ENCODE measurements at places on chromosomes 12 and 14.

- no peak for DNase-seq
- peaks cover 25% of the 10 kb centered on the region for H3K36me3 ChIP-seq
- H3K27ac ChIP-seq = peak overlapping the region; percentile 87
- H3K4me3 ChIP-seq = peak overlapping the region; percentile 93
These were observed 795 bp downstream of the LMBR1L start for GRCh38 chr12:49109641-49110463.

DNA sequence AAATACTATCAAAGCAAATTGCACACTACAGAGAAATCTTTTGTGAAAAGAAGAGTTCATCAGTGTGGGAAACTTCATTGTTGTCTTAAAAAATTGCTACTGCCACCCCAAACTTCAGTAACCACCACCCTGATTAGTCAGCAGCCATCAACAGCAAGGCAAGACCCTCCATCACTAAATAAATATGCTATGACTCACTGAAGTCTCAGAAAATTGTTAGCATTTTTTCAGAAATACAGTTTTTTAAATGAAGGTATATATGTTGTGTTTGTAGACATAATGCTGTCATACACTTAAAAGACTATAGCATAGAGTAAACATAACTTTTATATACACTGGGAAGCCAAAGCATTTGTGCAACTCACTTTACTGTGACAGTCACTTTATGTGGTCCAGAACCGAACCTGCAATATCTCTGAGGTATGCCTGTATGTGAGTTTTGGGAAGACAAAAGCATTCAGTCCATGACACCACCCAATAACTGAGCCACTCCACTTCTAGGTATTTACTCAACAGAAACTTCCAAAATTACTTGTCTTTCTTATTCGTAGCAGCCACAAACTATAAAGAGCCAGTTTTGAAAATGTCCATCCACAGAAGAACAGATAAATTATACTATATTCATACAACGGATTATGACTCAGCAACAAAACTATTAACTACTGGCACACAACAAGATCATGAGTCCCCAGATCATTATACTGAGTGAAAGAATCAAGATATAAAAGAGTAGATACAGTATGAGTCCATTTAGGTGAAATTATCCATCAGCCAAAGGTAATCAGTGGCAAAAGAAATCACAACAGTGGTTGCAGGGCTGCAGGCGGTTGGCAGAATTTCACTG lies 649.6 kb downstream of the BCL11B start:
- no peak overlapping the region for H3K27ac ChIP-seq
- no peak overlapping the region for H3K4me3 ChIP-seq
- H3K36me3 ChIP-seq = no peaks in the 10 kb centered on the region
- no peaks in the 10 kb centered on the region for H3K4me1 ChIP-seq
- no peaks in the 10 kb centered on the region for H3K27me3 ChIP-seq
- DNase-seq = no peak

DNA sequence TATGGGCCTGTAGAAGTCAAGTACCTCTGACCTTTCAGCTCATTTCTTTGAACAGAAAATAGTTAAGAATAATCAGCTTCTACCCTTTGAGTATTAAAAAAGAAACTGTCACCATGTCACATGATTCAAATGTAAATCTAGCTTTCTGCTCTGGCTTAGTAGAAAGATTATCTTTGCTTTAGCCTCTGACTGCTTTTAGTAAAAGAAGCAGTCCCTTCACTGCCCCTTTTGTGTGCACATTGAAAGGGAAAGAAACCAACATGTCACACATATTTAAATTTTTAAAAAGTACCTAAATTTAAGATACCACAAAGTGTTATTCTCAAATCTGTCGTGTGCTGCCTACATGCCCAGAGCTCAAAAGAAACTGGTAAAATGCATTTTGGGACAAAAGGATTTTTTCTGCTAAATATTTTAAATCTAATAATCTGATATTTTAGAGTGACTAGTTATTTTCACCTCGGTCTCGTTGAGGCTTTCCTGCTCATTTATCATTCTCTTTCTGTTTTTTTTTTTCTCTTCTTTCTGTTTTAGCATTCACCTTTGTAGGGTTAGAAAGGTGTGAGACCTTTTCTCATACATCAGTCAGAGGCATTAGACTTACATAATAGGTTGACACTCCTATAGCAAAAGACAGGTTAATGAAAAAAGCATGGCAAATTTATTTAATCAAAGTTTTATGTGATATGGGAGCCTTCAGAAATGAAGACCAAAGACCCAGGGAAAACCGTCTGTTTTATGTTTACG lies 41.3 kb downstream of the SLC16A7 start:
- peaks cover 9% of the 10 kb centered on the region for H3K4me1 ChIP-seq
- no peak overlapping the region for H3K4me3 ChIP-seq
- H3K36me3 ChIP-seq = no peaks in the 10 kb centered on the region
- no peak for DNase-seq

DNA sequence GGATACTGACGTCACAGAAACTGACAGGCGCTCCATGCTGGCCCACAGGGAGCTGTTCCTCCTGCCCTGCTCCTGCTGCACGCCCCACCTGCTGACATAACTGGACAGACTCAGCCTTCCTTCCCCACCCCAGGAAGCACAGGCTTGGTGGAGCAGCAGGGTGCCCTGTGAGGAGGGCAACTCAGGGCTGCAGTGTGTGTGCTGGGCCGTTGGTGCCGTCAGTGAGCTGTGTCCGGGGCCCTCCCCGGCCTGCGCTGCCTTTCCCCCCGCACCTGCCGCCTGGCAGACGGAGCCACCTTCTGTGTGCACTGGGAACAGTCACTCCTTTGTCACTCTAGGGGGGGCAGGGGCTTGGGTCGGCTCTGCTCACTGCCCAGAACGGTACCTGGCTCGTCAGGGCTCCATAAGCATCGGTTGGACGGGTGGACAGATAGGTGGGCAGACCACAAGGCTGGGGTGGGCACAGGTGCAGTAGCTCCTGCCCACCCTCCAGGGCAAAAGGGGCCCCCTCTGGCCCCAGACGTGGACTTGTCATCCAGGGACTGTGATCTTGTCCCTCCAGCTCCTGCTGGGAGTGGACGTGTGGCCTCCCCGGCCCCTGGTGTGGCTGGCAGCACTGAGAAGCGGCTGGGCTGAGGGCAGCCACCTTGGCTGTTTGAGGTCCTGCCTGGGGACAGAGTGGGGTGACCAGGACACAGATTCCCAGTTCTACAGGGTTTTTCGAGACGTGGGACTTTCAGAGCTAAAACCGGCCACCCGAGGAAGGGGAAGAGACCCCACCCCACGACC lies 32.8 kb downstream of the FBRSL1 start:
- H3K36me3 ChIP-seq = peaks cover 11% of the 10 kb centered on the region
- no peak for DNase-seq
- no peak overlapping the region for H3K27ac ChIP-seq
- H3K4me3 ChIP-seq = no peak overlapping the region

DNA sequence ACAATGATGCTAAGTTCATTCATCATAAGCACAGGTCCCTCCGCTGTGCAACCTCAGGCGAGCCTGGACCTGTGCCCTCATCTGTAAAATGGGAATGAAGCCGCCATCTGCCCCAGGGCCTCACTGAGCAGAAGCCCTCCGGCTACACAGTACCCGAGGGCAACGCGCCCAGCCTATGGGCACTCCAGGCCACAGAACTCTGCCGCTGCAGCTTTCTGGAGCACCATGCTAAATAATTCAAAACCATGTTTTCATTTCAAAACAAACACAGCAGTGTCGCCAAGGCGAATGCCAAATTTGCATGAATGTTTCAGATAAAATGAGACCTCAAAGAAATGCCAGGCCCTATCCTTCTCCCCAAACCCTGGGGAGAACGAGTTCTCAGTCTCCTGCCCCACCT lies 4.0 kb downstream of the NCOR2 start:
- DNase-seq = no peak
- H3K27ac ChIP-seq = no peak overlapping the region
- H3K36me3 ChIP-seq = no peaks in the 10 kb centered on the region
- no peaks in the 10 kb centered on the region for H3K27me3 ChIP-seq

DNA sequence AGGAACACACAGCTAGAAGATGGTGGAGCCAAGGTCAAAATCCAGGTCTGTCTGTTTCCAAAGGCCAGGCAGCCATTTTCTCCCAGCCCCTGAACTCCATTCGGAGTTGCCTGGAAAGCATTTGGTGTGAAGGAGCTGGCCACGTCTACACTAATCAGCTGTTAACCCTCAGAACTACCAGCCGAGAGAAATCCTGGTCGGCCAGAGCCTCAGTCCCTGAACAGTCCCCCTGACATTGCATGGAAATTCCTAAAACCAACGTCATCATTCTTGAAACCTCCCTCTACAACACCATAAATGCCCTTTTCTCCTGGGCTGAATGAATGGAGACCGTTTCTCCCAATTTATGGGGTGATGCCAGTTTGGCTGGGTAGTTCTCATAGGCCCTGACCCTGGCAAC lies 245.6 kb downstream of the SLC41A2 start:
- DNase-seq = peak; percentile 9
- no peak overlapping the region for H3K4me3 ChIP-seq
- H3K27ac ChIP-seq = no peak overlapping the region

DNA sequence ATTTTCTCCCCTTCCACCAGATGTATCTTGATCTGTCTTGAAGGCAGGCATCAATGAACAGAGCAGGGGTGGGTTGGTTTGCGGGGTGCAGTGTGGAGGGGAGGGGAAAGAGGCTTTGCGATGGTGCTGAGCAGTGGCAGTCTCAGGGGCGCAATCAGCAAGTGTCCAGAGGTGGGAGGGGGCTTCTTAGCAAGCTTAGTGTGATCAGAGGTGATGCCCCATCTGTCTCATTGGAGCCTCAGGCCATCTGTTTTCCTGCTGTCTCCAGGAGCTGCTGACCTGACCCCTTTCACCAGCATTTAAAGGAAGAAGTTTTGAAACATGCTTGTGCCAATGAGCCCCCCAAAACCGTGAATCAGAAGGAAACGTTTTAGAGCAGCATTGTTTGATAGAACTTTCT lies 187.7 kb upstream of the LHX5 start:
- no peak overlapping the region for H3K4me3 ChIP-seq
- no peaks in the 10 kb centered on the region for H3K4me1 ChIP-seq
- H3K36me3 ChIP-seq = no peaks in the 10 kb centered on the region
- H3K27ac ChIP-seq = no peak overlapping the region
- no peak for DNase-seq
- H3K27me3 ChIP-seq = no peaks in the 10 kb centered on the region

DNA sequence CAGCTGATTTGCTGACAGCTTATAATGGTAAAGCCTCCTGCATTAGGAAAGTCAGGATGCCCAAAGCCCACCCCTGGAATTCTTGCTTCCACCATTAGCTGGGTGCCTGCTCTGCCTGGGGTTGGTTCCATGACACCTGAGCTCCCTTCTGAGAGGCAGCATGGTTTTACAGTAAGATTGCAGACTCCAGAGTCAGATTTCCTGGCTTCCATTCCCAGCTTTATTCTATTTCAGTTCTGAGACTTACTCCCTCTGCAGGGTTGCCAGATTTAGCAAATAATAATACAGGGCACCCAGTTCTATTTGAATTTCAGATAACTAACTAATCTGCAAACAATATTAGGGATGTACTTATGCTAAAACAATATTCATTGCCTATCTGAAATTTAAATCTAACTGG lies 12.2 kb downstream of the STAB2 start:
- DNase-seq = no peak
- no peak overlapping the region for H3K27ac ChIP-seq
- H3K4me1 ChIP-seq = no peaks in the 10 kb centered on the region

GRCh38 chr12:28162697-28163096 lies 27.6 kb upstream of the CCDC91 start:
- no peak overlapping the region for H3K4me3 ChIP-seq
- H3K36me3 ChIP-seq = no peaks in the 10 kb centered on the region
- H3K27me3 ChIP-seq = no peaks in the 10 kb centered on the region
- no peak overlapping the region for H3K27ac ChIP-seq
- no peak for DNase-seq

GRCh38 chr12:46400406-46400805 lies 27.8 kb upstream of the SLC38A2 start:
- DNase-seq = no peak
- H3K4me1 ChIP-seq = peaks cover 9% of the 10 kb centered on the region
- H3K36me3 ChIP-seq = no peaks in the 10 kb centered on the region
- H3K27ac ChIP-seq = no peak overlapping the region
- no peaks in the 10 kb centered on the region for H3K27me3 ChIP-seq

DNA sequence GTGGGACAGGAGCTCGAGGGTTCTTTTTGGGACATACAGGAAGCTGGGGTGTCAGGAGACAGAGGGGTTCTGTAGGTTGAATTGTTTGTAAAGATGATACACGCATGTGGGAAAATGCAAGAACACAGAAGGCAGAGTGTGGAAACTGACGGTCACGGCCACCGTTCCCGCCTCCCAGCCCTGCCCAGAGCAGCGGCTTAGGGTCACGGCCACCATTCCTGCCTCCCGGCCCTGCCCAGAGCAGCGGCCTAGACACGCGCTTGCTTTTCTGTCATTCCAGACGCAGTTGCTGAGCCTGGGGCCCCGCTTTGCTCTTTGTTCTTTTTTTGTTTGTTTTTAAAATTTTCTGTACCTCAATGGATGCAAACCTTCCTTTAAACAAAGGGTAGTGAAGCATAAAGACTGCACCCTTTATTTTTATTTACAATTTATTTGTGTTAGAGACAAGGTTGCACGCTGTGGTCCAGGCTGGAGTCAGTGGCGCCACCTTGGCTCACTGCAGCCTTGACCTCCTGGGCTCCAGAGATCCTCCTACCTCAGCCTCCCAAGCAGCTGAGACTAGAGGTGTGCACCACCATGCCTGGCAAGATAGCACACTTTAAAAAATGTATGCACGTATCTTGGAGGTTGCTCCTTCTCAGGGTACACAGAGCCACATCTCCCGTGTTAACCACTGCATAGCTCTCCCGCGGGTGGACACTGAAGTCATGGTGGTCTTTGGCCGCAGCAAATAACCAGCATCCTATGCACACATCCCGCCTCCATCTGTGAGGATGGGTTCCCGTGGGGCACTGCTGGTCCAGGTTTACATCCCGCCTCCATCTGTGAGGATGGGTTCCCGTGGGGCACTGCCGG lies 142.3 kb downstream of the ADGRD1 start:
- no peaks in the 10 kb centered on the region for H3K4me1 ChIP-seq
- H3K27me3 ChIP-seq = no peaks in the 10 kb centered on the region
- DNase-seq = no peak
- H3K36me3 ChIP-seq = no peaks in the 10 kb centered on the region
- H3K27ac ChIP-seq = no peak overlapping the region
- H3K4me3 ChIP-seq = no peak overlapping the region

- no peaks in the 10 kb centered on the region for H3K27me3 ChIP-seq
- DNase-seq = no peak
- no peaks in the 10 kb centered on the region for H3K4me1 ChIP-seq
- no peaks in the 10 kb centered on the region for H3K36me3 ChIP-seq
- H3K27ac ChIP-seq = no peak overlapping the region
These were observed 11.1 kb upstream of the CMAS start for GRCh38 chr12:22034709-22035506.

DNA sequence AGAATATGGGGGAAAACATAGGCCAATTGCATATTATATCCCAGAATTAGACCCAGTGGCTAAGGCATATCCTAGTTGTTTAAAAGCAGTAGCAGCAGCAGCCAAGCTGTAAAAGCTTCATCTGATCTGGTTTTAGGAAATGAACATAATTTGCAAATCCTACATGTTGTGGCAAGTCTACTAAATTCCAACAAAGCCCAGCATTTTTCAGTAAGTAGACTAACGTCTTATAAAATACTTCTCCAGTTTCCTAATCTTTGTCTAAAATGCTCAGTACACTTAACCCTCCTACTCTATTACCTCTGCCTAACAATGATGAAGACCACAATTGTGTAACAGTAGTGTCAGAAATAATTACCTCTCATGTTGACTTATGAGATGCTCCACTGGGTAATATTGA lies 70.9 kb upstream of the RERGL start:
- no peak for DNase-seq
- H3K27me3 ChIP-seq = no peaks in the 10 kb centered on the region
- no peaks in the 10 kb centered on the region for H3K36me3 ChIP-seq
- H3K4me3 ChIP-seq = no peak overlapping the region
- H3K4me1 ChIP-seq = no peaks in the 10 kb centered on the region
- no peak overlapping the region for H3K27ac ChIP-seq

All from CD8-positive, alpha-beta memory T cell (primary cell).